ENCODE measurements at places on chromosomes 13 and 19.

DNA sequence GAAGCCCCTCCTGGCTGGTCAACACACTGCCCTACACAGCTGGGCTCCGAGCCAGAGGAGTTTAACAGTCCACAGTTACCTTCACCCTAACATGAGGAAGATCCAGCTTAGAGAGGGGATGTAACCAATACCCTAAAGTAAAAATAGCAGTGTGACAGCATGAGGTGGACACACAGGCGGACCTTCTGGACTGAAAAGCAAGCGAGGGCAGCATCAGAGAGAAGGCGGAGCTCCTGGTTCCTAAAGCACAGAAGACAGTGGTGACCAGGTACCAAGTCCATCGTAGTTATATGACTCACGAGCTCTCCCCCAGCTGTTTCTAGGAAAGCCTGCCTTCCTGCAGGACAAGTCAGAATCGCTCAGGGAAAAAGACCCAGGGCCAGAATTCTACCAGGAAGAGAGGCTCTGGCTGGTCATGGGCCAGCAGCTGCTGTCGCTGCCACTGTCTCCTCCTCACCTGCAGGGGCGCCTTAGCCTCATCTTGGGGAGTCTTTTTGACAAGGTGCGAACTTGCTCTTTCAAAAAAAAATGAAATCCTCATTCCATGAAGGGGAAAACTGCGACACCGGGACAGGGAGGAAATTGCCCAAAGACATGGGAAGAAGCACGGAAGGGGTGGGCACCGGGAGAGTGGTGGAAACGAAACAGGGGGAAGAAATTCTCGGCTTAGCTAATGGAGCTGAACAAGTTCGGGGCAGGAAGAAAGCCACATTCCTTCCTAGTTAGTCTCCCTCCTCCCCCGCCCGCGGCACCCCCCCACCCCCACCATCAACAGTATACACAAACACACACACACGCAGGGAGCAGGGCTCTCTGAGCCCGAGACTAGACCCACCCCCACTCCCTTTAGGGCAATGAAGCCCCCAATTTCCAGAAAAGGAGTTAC is 1.7 kb downstream of the ELL start:
- no peak for DNase-seq

GRCh38 chr13:33274264-33274663 is 11.3 kb downstream of the STARD13 start:
- DNase-seq: no peak

DNA sequence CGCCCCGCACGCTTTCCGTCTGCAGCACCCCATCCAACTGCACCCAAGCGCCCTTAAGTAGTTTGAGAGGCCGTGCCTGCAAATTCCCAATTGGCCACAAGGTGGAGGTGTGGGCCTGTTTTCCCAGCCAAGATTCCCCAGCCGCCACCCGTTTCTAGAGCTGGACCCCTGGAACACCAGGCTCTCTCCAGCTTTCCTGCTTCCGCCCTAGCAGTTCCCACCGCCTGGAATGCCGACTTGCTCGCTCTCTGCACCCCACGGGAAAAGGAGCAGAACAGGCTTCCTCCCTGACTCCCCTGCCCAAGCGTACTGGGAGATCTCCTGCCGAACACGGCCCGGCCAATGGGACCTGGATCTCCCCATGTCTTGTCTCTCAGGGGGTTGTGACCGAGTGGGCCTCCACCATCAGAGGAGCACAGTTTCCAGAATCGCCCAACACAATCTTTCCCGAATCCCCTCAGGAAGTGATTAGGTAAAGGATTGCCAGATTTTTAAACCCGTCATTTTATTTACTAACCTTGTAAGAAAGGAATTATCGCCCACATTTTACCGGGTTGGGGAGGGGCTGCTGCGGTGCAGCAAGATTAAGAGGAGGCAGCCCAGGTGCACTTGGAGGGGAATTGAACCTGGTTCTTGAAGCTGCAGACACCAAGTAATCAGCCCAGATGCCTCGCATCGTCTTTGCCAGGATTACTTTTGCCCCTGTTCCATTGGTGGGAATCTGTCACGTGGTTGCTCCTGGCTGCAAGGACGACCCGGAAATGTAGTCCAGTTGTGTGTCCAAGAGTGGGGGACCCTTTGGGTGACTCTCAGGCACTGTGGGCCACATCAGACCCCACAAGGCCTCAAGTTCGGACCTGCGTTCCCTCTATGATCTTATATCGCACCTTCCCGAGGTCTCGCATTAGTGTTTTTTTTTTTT is 3.5 kb upstream of the NAPSA start:
- DNase-seq: peak; percentile 43

DNA sequence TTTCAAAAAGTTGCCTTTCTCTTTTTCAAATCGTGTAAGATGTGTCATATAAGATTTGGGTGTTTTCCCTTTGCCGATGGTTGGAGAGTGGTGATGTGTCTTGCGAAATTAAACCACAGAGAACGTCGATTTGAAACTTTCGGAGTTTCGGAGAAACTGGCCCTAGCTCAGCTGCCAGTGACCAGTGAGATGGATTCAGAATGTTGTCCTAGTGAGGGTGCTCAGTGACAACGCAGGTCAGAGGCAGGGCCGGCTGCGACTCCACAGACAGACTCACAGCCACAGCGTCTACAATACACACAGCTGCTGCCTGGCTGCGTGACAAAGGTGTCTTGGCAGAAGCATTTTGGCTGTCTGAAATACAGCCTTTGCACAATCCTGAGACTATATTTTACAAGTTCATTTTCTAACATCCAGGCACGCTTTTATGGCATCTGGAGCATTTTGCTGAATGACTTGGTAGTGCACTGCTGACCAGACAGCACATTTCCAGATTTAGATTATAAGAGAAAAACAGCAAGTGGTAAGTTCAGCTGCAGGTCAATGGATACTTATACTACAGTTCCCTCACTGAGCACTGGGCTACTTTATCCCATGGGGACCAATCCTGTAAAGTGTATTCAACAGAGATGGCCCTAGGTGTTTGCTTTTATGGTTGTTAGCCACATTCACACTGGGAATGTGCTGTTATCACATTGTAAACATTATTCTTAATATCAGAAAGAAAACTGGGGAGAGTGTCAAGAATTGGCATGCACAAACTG is 207.5 kb downstream of the KCNRG start:
- DNase-seq: no peak

- no peak for DNase-seq
Observed at GRCh38 chr13:73465617-73465971, 406.8 kb downstream of the KLF5 start.

DNA sequence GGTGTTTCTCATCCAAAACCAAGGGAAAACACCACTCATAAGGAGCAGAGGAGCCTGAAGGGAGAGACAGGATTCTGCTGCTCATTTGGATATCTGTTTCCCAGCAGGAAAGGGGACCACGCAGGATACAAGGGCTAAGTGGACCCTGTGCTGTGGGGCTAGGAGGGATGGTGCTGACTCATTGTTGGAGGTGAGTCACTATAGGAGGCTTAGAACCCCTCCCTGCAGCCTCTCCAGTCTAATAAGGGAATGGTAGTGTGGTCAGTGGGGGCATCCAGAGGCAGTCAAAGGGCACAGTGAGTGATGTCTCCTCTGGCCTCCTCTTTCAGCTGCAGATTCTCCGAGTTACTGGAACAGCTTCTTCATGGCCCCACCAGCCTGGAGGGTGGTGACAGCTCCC is 442.3 kb downstream of the TUBA3C start:
- no peak for DNase-seq

DNA sequence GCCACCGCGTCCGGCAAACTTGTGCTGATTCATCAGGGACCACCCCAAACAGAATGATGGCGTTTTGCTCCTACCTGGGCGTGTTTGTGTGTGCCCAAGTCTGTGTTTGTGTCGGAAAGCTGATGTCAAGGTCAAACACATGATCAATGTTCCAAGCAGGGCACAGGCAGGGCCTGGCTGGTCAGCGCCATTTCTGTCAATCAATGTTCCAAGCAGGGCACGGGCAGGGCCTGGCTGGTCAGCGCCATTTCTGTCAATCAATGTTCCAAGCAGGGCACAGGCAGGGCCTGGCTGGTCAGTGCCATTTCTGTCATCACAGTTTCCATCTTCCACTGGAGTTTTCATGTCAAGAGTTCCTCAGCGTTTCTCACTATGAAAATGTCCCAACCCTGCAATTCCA is 14.9 kb upstream of the GRTP1 start:
- no peak for DNase-seq

DNA sequence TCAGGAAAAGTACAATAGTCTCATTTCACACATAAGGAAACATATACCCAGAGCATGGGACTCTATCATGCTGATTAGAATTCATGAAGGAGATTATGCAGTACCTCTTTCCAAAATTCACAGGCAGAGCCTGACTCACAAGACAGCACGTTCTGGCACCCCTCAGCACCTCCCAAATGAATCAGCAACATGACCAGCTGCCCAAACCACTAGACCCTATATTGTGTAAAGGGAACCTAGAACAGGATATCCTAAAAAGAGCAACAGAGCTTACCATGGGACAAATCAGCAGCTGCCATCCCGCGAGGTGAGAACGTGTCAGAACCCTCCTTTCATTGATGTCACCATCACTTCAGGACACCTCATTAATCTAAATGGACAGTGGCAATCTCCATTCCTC is 2.5 kb downstream of the ZNF426 start:
- no peak for DNase-seq

DNA sequence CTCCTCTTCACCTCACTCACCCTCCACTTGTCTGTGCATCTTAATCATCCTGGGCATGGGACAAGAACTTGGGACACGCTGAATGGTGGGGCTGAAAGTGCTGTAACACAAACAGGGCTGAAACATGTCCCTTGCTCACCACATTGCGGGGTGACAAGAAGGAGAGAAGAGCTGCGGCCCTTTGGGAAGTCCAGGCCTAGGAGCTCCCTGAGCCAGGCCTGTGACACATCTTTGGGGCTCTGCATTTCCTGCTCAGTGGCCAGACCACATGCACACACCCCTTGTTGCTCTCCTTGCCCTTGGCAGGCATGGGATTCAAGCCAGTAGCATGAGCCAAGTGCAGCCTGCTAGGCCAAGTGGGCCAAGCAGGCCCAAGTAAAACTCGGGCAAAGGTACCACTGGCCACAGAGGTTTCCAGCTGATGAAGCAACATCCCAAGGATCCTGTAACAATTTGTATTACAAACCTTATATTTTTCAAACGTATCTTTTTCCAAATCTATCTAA is 1384.3 kb upstream of the PCDH20 start:
- no peak for DNase-seq

DNA sequence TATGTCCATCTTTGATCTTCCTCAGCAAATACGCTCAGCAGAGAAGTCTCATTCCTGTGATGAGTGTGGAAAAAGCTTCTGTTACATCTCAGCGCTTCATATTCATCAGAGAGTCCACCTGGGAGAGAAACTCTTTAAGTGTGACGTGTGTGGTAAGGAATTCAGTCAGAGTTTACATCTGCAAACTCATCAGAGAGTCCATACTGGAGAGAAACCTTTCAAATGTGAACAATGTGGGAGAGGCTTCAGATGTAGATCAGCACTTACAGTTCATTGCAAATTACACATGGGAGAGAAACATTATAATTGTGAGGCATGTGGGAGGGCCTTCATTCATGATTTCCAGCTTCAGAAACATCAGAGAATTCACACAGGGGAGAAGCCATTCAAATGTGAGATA is 5.7 kb upstream of the ZNF284 start:
- no peak for DNase-seq

DNA sequence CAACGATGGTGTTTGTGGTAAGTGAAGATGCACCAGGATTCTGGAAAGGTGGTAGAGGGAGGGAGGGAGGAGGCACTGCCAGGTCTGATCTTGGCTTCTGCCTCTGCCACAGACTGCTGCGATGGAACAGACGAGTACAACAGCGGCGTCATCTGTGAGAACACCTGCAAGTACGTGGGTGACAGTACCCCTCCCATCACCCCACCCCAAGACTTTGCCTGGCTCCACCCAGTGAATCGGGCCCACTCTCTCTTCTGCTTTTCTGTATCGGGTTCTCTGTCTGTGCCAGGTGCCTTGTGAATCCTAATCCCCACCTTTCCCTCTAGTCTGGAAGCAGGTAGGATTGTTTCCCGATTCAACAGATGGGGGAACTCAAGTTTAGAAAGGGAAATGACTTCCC is 2.5 kb downstream of the PRKCSH start:
- no peak for DNase-seq

DNA sequence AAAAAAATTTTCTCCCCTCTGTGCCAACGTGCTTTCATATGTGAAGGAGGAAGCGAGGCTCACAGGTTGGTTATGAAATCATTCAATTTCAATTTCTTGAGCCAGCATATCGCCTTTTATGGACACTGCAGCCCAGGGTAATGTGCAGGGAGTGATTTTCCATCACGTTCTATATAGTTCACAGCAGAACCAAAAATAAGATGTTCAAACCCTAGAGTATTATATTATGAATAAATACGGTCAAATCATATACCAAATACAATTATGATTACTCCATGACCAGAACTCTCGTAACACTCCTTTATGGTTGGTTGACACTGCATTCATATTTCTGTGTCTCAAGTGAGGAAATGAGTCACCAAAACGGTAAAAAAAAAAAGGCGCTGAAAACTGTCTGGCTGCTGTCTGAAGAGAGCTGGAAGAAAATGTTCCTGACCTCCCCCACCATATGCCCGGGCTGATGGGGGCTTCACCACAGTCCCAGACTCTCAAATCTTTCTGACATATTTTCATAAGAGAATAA is 75.8 kb upstream of the UBAC2 start:
- DNase-seq: no peak

DNA sequence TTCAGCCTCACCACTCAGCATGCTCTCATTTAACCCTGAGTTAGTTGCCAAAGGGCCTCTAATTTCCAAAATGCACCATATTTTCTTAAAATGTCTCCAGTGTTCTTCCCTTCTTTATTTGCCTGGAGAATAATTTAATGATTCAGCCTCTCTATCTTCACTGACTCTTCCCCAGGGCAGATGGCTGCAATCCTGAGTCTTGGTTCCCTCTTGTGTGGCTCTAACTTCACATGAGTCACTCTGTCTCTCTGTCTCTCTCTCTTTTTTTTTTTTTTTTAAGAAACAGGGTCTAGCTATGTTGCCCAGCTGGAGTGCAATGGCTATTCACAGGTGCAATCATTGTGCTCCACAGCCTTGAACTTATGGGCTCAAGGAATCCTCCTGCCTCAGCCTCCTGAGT is 251.4 kb downstream of the VWA8 start:
- DNase-seq: no peak

- DNase-seq: no peak
Observed at GRCh38 chr19:15304140-15304705, 28.1 kb downstream of the BRD4 start.

GRCh38 chr13:100436099-100436498 is 152.5 kb downstream of the GGACT start:
- no peak for DNase-seq

DNA sequence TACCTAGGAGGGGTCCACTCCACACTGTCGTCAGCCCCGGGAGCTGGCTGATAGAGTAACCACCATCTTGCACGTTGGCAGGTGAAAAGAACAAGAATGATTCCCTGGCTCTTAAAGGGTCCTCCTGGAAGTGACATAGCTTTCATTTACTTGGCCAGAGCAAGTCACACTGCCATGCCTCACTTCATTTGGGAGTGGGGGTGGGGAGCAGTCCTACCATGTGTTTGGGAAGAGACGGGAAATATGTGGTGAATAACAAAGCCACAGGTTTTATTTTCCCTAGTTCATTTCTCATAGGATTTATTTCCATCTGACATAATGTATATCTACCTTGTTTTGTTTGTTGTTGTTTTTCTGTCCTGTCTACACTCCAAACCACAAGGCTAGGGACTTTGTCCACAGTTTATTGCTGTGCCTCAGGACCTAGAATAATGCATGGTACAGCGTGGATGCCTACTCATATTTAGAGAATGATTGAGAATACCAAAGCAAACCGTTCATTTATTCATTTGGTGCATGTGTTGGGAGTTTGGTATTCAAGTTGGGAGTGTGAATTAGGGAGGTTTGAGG is 26.8 kb downstream of the UBAC2 start:
- no peak for DNase-seq

- DNase-seq: no peak
Observed at GRCh38 chr19:51689751-51690453, 3.2 kb upstream of the SPACA6 start.

Measured in NCI-H345 (cell line).